ENCODE measurements at places on chromosomes 6 and 20.

DNA sequence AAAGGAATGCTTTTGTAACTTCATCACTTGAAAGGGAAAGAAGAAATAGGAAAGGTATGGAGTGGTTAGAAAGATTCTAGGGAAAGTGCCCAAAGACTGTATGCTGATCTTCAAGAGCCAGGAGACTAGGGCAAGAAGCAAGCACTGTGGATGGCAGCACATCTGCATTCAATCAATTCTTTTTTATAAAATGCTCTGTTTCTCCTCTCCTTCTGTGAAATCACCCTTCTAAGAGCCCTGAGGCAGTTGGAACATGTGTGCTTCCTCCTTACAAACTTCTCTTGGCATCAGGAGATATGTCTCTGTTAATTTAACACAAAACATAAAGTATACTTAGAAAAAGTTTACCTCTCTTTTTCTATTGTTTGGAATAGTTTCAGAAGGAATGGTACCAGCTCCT is 1162.2 kb upstream of the GJE1 start:
- no peak for DNase-seq

DNA sequence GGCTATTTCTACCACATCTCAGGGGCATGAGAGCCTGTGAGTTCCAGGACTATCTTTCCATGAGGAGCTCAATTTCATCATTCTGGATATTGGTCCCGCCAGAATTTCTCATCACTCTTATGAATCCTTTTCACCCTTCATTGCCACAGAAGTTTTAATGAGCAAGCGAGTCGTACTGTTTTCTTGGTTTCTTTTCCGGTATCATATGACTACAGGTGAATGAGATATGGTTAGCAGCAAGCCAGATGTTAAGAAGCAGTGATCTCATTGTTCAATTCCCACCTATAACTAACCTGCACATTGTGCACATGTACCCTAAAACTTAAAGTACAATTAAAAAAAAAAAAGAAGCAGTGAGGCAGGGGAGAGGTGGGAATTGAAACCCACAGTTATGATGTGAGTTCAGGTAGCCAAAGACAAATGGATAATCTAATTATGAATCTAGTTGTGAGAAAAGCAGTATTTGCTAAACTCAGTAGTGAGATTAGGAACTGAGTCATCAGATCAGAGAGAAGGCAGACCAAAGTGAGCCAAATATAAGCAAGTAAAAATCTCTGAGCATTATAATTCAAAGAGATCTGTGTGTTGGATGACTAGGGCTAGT is 78.0 kb upstream of the ELOVL5 start:
- DNase-seq = no peak

DNA sequence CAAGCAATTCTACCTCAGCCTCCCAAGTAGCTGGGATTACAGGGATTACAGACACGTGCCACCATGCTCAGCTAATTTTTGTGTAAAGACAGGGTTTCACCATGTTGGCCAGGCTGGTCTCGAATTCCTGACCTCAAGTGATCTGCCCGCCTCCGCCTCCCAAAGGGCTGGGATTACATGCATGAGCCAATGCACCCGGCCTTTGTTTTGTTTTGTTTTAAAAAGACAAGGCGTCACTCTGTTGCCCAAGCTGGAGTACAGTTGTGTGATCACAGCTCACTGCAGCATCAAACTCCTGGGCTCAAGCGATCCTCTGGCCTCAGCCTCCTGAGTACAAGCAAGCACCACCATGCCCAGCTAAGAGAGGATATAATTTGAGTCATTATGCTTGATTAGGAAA is 5.4 kb downstream of the SERINC3 start:
- DNase-seq = no peak

DNA sequence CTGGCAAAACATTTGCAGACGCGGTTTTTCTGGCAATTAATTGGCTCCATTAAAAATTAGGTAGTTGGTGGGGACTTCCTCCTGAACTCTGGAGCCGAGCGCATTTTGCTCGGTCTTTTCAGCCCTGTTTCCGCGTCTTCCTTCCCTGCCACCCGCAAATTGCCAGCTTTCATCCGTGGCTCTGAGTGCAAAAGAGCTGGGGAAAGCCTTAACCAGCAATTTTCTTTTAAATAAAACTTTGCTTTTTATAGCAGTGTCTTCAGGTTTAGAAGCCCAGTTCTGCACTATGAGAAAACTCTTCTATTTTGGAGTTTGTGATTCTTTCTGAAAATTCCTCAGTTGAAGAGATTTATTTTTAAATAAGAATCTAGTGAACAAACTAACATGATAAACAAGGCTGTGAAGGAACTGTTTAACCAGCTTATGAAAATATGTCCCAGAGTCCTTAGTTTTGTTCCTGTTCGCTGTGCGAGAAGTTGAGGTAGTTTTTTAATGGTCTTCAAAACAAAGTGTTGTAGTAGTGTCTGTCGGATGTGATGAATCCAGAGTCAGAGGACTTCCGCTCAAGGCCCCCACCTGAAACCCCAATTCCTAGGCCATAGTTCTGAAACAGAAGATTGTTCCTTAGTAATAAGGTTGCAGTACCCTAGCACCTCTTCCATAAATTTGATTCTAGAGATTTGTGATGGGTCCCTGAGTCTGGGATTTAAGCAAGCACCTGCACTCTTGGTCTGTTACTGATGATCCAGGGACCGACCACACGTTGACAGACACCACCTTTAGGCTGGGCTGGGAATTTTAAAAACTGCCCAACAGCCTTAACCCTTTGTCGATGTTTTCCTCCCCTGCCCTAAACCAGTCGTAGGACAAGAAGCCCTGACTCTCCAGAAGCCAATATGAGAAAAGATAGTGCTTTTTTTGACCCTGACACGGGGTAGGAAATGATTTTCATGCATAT is 950 bp downstream of the KCTD20 start:
- DNase-seq = peak; percentile 16

DNA sequence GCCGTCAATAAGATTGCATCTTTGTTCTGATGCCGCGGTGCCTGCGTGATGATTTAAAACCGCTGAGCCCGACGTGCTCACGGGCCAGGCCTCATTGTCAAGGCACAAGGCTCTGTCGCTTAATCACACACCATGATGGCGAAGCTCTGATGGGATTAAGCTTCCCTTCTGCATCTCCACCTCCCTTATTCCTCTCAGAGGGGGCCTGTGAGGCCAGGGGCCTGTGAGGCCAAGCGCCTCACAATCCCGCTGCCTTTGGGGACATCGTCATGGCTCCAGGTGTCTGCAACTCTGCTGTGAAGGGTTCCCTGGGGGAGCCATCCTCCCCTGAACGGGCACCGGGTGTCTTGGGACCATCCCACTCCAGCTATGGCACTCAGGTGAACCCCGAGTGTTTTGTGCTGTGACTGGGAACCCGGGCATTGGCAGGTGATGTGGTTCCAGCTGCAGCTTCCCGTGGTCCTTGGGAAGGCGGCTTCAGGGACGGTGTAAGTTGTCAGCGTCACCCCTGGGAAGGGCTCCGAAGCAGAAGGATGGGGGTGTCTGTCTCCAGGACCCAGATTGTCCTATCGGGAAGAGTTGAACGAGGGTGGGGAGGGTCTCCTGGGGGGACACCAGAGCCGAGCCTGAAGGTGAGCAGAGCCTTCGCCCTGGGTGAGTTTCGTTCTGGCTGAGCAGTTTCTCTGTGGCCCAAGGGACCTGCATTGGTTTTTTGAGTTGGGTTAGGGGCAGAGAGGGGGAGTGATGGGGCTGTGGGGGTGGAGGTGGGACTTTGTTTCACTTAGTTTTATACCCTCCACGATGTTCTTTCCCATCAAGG is 18.0 kb upstream of the BHLHE23 start:
- DNase-seq = no peak

DNA sequence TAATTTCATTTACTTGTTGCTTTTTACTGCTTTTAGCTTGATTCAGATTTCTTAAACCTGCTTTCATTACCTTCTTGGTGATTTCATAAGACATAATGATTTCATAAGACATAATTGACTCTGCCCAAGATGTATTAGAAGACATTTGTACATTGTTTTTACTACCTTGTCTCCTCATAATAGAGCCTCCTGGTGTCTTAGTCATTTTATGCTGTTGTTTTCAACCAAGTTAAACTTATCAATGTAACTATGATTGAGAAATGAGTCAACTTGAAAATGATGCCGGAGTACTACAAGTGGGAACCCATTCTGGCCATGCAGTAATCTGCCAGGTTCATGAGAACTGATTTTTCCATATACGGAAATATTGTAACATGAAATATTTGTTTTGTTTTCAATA is 573.6 kb downstream of the MMUT start:
- DNase-seq = no peak

Measured in spinal cord (tissue), 10 donors.